ENCODE measurements at places on chromosomes 1 and 21. TPM values are rescaled to one million over a fixed set of nuclear protein-coding genes. Genes with fewer than 3 reads are reported as not detected.

DNA sequence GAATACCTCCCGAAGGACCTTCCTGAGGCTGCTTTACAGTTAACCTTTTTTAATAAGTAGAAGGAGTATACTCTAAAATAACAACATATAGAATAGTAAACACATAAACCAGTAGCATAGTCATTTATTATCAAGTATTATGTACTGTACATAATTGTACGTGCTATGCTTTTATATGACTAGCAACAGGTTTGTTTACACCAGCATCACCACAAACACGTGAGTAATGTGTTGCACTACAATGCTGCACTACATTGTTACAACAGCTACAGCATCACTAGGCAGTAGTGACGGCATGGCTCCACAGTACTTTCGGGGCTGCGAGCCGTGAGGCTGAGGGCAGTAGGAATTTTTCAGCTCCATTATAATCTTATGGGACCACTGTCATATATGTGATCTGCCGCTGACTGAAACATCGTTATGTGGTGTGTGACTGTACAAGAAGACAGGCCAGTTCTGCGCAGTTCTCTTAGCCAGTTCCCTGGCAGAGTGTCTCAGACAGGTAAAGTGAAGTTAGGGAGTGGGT, 82.8 kb upstream of the LRRC8D start:
- H3K4me1 ChIP-seq = peaks cover 48% of the 10 kb centered on the region
- H3K4me3 ChIP-seq = peak overlapping the region; percentile 48
- no peaks in the 10 kb centered on the region for H3K36me3 ChIP-seq
- H3K27me3 ChIP-seq = no peaks in the 10 kb centered on the region

- no peak for DNase-seq
- no peak overlapping the region for H3K4me3 ChIP-seq
- H3K27me3 ChIP-seq = peaks cover 16% of the 10 kb centered on the region
- H3K27ac ChIP-seq = no peak overlapping the region
- H3K4me1 ChIP-seq = no peaks in the 10 kb centered on the region
Measured at GRCh38 chr1:22234476-22235030, 91.7 kb upstream of the WNT4 start.

Gene SNRNP40
- 81.1 TPM for total RNA-seq

Gene CACNA1S
- total RNA-seq = not detected

GRCh38 chr1:67158401-67158800, 7.9 kb upstream of the IL23R start:
- no peak for DNase-seq
- H3K36me3 ChIP-seq = peaks cover 13% of the 10 kb centered on the region
- H3K4me1 ChIP-seq = peaks cover 32% of the 10 kb centered on the region
- peak overlapping the region; percentile 3 for H3K27ac ChIP-seq
- H3K27me3 ChIP-seq = peaks cover 6% of the 10 kb centered on the region
- H3K4me3 ChIP-seq = no peak overlapping the region

Measured in natural killer cell treated with Interleukin-12 subunit alpha and Interleukin-12 subunit beta and Interleukin-15 and Interleukin-18, amount 100 ng/mL, for 72 hours (primary cell).